Tracheal epithelial cell (primary cell): ENCODE measurements at places on chromosomes 3 and 15. TPM values are rescaled to one million over a fixed set of nuclear protein-coding genes. Genes with fewer than 3 reads are reported as not detected.

The NEK4 gene
- 20.5 and 24.7 TPM in 2 replicates for total RNA-seq

The PLA2G4B gene
- 4.5 and 7.5 TPM in 2 replicates for total RNA-seq

The EPHB3 gene
- total RNA-seq: 16.6 and 26.3 TPM in 2 replicates

The SERINC4 gene
- not detected in 2 replicates for total RNA-seq

The AP3B2 gene
- 1.2 TPM in 1 of 2 replicates, not detected in the other for total RNA-seq

The DAZL gene
- total RNA-seq: not detected in 2 replicates

The CDCP1 gene
- 52.0 and 107 TPM in 2 replicates for total RNA-seq

The SPINK8 gene
- not detected in 2 replicates for total RNA-seq

The GABRA5 gene
- total RNA-seq: not detected in 2 replicates

The BDH1 gene
- total RNA-seq: 15.7 and 16.0 TPM in 2 replicates

The MUC20 gene
- 1.7 TPM in 2 replicates for total RNA-seq

The BCHE gene
- 0.72 and 0.85 TPM in 2 replicates for total RNA-seq

The WDR72 gene
- under 0.01 and 0.96 TPM in 2 replicates for total RNA-seq

The HIGD2B gene
- total RNA-seq: not detected in 2 replicates

The CATSPER2 gene
- 0.85 and 3.6 TPM in 2 replicates for total RNA-seq

The IQCF5 gene
- not detected in 2 replicates for total RNA-seq

The SLCO3A1 gene
- total RNA-seq: 3.9 and 4.0 TPM in 2 replicates

The TF gene
- under 0.01 TPM in 2 replicates for total RNA-seq

The PLS1 gene
- 22.4 and 23.9 TPM in 2 replicates for total RNA-seq

The LZTFL1 gene
- total RNA-seq: 5.1 and 11.7 TPM in 2 replicates

The HCLS1 gene
- total RNA-seq: 1.4 and 1.9 TPM in 2 replicates

The C2CD4A gene
- 0.21 and 0.48 TPM in 2 replicates for total RNA-seq

The ABHD6 gene
- total RNA-seq: 11.7 and 11.8 TPM in 2 replicates

The B3GNT5 gene
- total RNA-seq: 22.9 and 43.7 TPM in 2 replicates

The DCBLD2 gene
- 88.0 and 335 TPM in 2 replicates for total RNA-seq

The HRG gene
- not detected in 2 replicates for total RNA-seq

The SNX22 gene
- total RNA-seq: under 0.01 and 0.21 TPM in 2 replicates

The TM6SF1 gene
- 2.7 and 2.8 TPM in 2 replicates for total RNA-seq

The SLC12A1 gene
- under 0.01 TPM in 1 of 2 replicates, not detected in the other for total RNA-seq

The ARGFX gene
- not detected in 2 replicates for total RNA-seq

The CAPN3 gene
- total RNA-seq: 0.43 and 5.5 TPM in 2 replicates

The PIK3CA gene
- 20.0 and 23.6 TPM in 2 replicates for total RNA-seq

The GCSAM gene
- total RNA-seq: 0.48 and 0.85 TPM in 2 replicates

The SSUH2 gene
- 0.24 and 0.43 TPM in 2 replicates for total RNA-seq

The FBLN2 gene
- total RNA-seq: 3.4 and 17.4 TPM in 2 replicates

The CHMP2B gene
- total RNA-seq: 27.5 and 38.4 TPM in 2 replicates

The SLC2A2 gene
- total RNA-seq: under 0.01 TPM in 1 of 2 replicates, not detected in the other

The COL6A5 gene
- not detected in 2 replicates for total RNA-seq

The PIF1 gene
- 0.21 and 0.72 TPM in 2 replicates for total RNA-seq

The ENTPD3 gene
- total RNA-seq: 8.2 and 17.9 TPM in 2 replicates

The DUOX1 gene
- total RNA-seq: 19.0 and 34.3 TPM in 2 replicates

The B3GALNT1 gene
- total RNA-seq: 6.7 and 7.9 TPM in 2 replicates

The GP9 gene
- not detected in 2 replicates for total RNA-seq

The FOXB1 gene
- not detected in 2 replicates for total RNA-seq

The SH2D7 gene
- not detected in 2 replicates for total RNA-seq

The SPATA12 gene
- total RNA-seq: not detected in 2 replicates

The SLC27A2 gene
- 1.4 and 3.0 TPM in 2 replicates for total RNA-seq

The C3orf49 gene
- not detected in 2 replicates for total RNA-seq

The ADGRG7 gene
- 38.3 TPM in 1 of 2 replicates, not detected in the other for total RNA-seq

The XYLB gene
- total RNA-seq: 1.2 and 2.1 TPM in 2 replicates

The DZIP1L gene
- 0.96 and 1.7 TPM in 2 replicates for total RNA-seq

The LAMB2 gene
- 288 and 328 TPM in 2 replicates for total RNA-seq

The ZDHHC23 gene
- total RNA-seq: 0.85 and 3.9 TPM in 2 replicates

The ROBO1 gene
- 25.4 and 32.3 TPM in 2 replicates for total RNA-seq

The DPPA2 gene
- not detected in 2 replicates for total RNA-seq

The MAPKBP1 gene
- total RNA-seq: 14.9 and 15.4 TPM in 2 replicates

The CISH gene
- total RNA-seq: 1.3 and 1.7 TPM in 2 replicates

The PLXNA1 gene
- total RNA-seq: 67.2 and 82.5 TPM in 2 replicates

The CRYBG3 gene
- total RNA-seq: 15.1 and 23.6 TPM in 2 replicates

The GDPGP1 gene
- 1.1 and 5.1 TPM in 2 replicates for total RNA-seq
